ENCODE measurements at places on chromosomes 6 and 20.

DNA sequence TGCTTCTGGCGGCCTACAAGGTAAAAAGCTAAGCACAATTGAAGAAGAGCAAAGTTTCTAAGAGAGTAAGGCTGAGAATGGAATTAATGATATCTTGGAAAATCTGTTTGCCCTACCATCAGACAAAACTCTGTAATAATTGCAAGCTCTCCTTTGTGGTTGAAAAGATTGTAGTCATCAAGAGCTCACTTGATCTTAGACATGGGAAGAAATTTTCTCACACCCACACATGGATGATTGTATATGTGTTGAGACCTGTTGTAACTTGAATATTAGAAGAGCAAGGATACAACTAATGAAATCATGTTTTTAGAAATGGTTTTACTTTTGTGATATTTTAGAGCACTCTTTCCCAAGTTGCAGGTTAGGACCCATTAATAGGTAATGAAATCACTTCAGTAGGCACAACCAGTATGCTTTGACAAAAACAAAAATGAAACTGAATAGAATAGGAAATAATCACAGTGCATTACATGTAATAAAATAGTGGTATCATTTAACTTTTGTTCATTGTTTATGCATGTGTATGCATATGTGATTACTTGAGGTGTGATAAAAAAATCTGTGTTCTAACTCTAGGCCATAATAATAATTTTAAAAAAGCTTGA, 14.0 kb downstream of the DCBLD1 start:
- peak; percentile 93 for DNase-seq

- no peak for DNase-seq
Measured at GRCh38 chr6:2795162-2795561, 30.0 kb downstream of the WRNIP1 start.

- DNase-seq = peak; percentile 37
Measured at GRCh38 chr6:75396005-75396800, 97.4 kb downstream of the FILIP1 start.

DNA sequence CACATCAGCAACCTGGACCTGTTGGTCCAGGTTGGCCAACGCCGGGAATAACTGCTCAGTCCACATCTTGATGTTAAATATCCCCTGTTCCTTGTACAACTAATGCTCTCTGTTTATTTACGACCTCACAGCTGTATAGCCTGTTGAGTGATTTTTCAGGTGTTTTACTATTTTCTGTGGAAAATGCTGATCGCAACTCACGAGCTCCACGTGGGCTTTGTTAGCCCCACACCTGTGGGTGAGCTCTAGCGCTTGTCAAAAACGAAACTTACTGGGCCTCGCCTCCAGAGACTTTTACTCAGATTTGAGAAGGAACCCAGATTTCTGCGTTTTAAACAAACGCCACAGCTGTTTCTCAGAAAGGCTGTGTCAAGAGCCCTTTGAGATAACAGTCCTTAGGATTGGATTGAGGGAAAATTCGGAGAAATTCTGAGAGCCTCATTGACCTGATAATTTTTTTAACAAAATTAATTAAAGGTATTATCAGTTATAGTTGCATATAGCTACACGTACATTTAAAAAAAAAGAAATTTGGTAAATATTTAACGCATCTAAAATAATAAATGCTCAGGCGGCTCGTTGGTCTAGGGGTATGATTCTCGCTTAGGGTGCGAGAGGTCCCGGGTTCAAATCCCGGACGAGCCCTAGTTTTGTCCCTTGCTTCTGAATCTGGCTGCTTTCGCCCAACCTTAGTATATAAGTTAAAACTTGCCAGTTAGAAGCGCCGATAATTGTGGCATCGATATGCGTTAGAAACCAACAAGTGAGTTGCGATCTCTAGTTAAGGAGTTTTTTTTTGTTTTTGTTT, 16.7 kb downstream of the HMGN4 start:
- DNase-seq = peak; percentile 59

GRCh38 chr6:108806665-108807064, 41.6 kb upstream of the ARMC2 start:
- DNase-seq = no peak

- no peak for DNase-seq
Measured at GRCh38 chr20:59945731-59946130, 5.5 kb downstream of the FAM217B start.

DNA sequence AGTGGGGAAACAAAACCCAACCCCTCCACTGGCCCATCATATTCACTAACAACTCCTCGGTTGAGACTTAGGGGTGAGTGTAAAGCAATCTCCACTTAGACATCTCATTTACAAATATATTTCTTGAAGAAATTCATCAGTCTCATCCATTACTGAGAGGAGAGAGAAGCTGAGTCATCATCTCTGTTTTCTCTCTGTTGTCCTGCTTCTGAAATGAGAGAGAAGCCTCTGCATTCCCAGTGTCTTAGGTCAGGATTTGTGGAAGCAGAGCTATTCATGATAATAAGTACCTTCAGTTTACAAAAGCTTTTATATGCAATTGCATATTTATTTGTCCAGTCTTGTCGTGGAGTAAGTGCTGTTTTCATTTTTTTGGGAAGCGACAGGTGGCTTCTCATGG, 879 bp downstream of the MEP1A start:
- peak; percentile 21 for DNase-seq

- DNase-seq = peak; percentile 90
Measured at GRCh38 chr6:14799928-14800327, 445.9 kb upstream of the JARID2 start.

DNA sequence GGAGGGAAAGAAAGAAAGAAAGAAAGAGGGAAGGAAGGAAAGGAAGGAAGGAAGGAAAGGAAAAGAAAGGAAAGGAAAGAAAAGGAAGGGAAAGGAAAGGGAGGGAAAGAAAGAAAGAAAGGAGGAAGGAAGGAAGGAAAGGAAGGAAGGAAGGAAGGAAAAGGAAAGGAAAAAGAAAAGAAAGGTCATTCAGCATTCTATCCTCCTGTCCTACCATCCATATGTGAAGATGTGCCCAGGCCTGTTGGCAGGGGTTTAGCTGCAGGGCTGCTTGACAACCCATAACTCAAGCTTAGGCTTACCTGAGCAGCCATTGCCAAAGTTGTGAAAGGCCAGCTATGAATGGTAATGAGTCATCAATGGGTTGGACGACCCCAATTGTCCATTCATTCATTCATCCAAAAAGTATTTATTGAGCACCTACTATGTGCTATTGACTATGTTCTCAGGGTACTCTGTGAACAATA, 49.9 kb upstream of the OCSTAMP start:
- DNase-seq = no peak

GRCh38 chr6:24006254-24006653, 119.8 kb upstream of the NRSN1 start:
- DNase-seq = no peak

DNA sequence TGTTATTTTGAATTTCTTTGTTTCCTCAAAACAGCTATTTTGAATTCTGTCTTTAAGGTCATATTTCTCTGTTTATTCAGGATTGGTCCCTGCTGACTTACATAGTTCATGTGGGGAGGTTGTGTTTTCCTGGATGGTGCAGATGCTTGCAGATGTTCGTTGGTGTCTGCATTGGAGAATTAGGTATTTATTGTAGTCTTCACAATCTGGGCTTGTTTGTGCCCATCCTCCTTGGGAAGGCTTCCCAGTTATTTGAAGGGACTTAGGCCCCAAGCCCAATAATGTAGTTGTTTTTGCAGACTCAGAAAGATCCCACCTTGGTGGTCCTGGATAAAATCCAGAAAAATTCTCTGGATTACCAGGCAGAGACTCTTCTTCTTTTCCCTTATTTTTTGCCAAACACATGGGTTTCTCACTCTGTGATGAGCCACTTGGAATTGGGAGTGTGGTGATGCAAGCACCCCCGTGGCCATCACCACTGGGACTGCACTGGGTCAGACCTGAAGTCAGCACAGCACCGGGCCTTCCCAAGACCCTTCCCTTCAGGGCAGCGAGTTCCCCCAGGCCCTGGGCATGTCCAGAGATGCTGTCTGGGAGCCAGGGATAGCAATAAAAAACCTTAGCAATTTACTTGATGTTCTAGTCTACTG, 81.6 kb upstream of the EZR start:
- no peak for DNase-seq

DNA sequence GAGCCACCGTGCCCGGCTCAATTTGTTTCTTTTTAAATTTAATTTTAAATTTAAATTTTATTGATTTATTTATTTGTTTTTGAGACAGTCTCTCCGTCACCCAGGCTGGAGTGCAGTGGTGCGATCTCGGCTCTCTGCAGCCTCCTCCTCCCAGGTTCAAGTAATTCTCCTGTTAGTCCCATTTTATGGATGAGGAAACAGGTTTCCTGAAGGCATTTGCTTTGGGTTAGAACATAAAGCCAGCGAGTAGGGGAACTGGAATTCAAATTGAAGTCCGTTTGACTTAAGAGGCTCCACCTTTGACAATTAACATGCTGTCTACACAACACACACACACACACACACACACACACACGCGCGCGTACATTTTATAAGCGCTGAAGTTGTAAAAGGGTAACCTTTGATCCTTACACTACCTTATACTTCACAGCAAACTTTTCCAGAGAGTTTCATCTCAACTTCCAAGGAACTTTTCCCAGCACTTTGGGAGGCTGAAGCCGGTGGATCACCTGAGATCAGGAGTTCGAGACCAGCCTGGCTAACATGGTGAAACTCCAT, 232.0 kb downstream of the BCAS1 start:
- no peak for DNase-seq

- DNase-seq = peak; percentile 54
Measured at GRCh38 chr6:111105578-111105977, 18.3 kb downstream of the SLC16A10 start.

DNA sequence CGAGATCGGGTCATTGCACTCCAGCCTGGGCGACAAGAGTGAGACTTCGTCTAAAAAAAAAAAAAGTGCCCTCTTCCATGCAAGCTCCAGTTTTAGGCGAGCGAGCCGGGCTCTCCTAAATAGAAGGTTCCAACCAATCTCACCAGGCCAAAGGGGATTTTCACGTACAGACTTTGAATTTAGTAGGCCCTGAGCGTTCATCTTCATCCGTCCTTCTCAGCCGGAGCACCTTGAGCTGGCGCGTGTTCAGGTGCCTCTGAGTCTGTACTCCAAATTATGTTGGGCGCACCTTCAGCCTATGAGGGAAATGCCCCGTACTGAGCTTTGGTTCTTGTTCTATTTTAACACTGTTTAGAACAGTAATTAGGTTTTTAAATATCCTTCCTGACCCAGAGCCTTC, 817 bp upstream of the TAP2 start:
- DNase-seq = no peak

- DNase-seq = no peak
Measured at GRCh38 chr6:158781692-158782373, 37.3 kb downstream of the EZR start.

DNA sequence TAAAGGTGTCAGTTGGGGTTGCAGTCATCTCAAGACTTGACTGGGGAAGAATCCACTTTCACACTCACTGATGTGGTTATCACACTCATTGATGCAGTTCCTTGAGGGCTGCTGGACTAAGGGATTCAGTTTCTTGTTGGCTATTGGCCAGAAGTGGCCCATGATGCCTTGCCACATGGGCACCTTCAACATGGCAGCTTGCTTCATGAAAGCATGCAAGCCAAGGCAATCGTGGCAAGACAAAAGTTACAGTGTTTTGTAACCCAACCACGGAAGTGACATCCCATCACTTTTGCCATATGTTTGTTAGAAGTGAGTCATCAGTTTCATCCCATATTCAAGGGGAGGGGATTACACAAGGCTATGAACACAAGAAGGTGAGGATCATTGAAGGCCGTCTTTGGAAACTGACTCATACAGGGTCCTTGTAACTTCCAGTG, 3.8 kb upstream of the RANBP9 start:
- DNase-seq = peak; percentile 55

- DNase-seq = no peak
Measured at GRCh38 chr20:20518263-20518662, 150.4 kb downstream of the INSM1 start.

DNA sequence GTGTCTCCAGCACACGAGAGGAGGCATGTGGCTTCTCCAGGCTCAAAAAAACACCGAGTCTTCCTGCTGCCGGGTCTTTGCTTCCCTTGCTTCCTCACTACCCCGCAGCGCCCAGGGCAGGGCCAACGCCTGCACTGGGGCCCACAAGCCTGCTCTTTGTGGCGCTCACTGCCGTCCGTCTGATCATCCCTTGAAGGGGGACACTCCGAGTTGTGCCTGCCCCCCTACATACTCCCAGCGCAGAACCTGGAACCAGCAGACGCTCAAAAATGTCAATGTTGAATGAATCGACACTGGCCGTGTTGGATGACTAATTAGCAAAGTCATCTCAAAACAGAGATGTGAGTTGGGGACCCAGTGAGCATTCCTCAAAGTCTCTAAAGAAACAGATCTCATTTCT, 8.1 kb upstream of the ARFGAP1 start:
- DNase-seq = no peak

DNA sequence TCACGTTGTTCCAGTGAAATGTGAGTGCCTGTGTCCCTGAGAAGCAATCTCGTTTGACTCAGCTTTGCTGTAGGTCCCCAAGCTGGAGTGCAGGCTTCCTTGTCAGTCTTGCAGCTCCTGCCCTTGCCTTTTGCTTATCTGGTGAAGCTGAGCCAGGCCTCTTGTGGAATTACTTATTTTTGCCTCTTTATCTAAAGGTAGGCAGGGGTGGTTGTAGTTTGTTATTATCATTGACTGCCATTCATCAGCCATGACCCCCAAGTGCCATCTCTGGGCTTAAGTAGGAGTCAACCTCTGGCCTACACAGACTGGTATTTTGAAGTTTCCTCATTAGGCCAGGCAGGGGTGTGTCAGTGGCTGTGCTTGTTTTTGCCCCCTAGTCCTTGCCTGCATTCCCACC, 2.1 kb downstream of the TMEM14B start:
- peak; percentile 30 for DNase-seq

DNA sequence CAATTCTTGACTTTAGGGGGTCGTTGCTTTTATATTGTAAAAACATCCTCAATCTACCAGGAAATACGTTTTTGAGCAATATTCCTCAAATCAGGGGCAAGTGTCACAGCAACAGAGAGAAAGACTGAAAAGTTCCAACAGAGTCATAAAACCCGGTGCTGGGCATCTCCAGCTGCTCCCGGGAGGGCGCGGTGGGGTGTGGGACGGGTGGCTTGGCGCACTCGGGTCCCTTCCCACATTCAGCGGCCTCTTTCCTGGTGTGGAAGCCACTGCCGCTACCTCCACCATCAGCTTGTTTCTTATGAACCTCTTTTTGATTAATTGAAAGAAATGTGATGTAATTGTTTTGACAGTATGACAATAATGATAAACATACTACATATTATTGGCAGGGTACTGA, 98.2 kb downstream of the IRF4 start:
- DNase-seq = no peak

DNA sequence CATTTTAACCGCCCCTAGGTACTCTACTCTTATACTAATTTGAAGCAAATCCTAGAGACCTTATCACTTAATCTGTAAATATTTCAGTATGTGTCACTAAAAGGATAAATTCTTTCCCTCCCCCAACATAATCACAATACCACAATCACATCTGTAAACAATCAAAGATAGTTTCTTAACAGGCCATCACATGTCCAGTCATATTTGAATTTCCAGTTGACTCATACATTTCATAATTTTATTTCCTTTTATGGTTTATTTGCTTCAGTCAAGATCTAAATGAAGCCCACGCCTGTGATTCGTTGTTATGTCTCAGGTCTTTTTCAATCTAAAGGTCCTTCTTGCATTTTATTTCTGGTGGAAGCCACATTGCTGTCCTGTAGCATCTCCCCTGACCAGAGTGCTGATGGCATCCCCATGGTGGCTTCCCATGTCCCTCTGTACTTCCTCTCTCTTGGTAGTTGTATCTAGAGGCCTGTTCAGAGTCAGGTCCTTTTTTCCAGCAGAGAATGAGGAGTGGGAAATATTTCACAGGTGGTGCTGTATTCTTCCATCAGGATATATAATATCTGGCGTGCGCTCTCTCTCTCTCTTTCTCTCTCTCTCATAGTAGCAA, 128.6 kb upstream of the SLC22A23 start:
- DNase-seq = peak; percentile 91
